ENCODE measurements at places on chromosomes 2 and 18.

GRCh38 chr2:153912798-153913396, 41.2 kb downstream of the GALNT13 start:
- no peak for DNase-seq

DNA sequence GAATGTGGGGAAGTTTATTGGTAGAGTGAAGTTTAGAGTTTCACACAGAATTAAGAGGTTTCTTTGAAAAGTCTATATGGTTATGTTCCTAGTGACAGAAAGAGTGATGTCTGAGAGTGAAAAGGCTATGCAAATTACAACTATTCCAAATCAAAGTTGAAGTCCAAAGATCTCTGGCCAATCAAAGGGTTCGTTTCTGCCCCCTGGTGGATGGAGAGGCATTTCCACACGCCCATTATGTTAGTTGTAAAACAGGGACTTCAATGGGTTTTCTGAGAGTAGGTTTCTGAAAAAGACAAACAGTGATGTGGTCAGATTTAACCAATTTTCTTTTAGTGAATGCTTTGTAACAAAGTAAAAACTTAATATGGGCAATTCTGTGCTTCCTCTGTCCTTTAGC, 441.5 kb upstream of the POU3F3 start:
- no peak for DNase-seq

- DNase-seq = no peak
Measured at GRCh38 chr2:101837354-101837753, 139.8 kb downstream of the MAP4K4 start.

DNA sequence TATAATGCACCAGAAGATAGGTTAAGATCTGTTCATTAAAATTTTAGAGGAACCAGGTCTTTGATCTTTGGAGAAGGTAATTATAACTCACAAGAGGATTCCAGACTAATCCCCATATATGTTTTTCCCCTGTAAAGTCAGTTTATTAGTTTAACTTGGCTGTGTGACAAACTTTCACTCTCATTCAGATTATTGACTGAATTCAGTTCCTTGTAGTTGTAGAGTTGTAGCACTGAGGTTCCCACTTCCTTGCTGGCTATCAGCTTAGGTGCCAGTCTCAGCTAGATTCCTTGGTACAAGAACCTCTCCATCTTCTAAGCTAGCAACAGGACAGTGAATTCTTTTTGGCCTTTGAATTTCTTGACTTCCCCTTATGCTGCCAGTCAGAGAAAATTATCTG, 19.1 kb downstream of the REG1A start:
- no peak for DNase-seq

DNA sequence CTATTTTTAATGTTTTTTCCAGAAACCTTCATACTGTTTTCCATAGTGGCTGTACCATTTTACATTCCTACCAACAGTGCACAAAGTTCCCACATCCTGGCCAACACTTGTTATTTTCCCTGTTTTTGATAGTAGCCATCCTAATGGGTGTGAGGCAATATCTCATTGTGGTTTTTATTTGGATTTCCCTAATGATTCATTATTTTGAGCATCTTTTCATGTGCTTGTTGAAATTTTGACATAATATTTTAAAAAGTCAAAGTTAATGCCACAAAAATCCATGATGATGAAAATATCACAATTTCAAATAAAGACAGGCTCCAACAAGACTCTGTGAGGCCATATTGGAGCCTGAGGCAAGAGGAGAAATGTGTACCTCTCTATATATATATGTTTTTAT, 50.2 kb downstream of the VWA3B start:
- no peak for DNase-seq

Data from central memory CD4-positive, alpha-beta T cell (primary cell).